CD4-positive, CD25-positive, alpha-beta regulatory T cell (primary cell): ENCODE measurements at places on chromosomes 2 and 18. TPM values are rescaled to one million over a fixed set of nuclear protein-coding genes. Genes with fewer than 3 reads are reported as not detected.

DNA sequence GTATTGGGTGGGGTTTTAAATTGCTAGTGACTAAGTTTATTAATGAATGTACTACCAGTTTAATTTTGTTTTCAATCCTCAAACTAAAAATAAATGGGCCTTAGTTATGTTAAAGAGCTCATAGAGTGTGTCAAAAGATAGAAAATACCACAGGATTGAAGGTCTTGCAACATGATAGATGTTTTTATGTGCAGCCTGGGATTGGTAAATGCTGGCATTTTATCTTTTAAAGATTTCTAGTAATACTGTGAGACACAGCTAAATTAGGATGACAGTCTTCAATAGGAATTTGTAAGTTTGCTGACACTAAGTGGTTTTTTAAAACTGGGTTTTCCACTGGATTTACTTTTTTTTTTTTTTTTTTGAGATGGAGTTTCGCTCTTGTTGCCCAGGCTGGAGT, 122.3 kb downstream of the HAUS1 start:
- DNase-seq = no peak

- DNase-seq = peak; percentile 97
Measured at GRCh38 chr2:197198890-197199289, 111.7 kb downstream of the ANKRD44 start.

DNA sequence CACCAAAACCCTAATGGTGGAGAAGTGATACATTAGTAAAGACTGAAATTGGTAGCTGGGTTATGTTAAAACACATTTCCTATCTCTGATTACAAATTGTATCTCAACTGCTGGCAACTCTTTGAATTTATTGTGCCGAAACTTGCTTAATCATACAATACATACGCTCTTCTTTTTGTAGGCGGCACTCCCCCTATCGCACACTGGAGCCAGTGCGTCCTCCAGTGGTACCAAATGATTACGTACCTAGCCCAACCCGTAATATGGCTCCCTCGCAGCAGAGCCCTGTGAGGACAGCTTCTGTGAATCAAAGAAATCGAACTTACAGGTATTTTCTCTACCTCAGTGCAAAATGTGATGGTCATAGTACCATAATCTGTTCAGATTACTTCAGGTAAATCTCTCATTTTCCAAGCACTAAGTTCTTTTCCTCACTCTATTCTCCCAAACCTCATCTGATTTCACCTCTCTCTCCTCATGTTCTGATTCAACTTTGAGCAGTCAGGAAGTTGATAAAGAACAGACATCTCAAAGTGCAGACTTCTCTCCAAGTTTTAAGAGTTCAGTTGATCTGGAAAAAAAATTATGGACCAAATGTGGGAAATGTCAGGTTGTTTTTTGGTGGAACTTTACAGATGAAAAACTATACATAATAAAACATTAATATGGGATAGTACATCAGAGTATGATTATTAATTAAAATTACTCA, 66.5 kb downstream of the ABI2 start:
- DNase-seq = no peak

- DNase-seq = no peak
Measured at GRCh38 chr2:38666556-38666910, 619 bp downstream of the GALM start.

DNA sequence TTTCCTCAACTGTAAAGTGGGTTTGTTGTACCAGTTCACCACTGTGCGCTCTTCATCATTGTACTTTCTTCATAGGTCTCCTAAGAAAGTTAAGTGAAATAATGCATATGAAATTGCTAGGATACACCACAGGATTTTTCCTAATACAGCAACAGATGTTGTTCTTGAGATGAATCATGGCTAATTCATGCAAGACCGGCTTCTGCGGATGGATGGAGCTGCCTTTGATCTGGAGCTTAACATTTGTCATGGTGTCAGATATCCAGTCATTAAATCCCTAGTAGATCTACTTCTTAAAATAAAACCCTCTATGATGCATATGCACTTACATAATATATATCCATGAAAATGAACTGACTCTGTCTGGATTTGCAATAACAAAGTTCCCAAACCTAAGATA, 114.1 kb downstream of the COL6A3 start:
- DNase-seq = no peak

PROC gene
- not detected for polyA plus RNA-seq

ARMC9 gene
- polyA plus RNA-seq = not detected

DNA sequence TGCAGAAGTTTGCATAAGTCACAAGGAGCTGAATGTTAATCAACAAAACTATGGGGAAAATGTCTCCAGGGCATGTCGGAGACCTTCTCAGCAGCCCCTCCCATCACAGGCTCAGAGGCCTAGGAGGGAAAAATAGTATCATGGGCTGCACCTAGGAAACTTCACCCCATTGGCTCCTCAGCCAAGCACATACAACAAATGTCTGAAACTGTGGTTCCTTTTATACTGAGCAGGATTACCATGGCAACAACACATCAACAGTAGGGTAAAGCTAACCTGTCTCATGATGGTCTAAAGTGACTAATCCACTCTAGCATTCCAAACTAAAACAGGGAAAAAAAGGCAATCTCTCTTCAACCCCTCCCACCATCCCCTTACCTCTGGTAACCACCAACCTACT, 3.2 kb upstream of the NEMP2 start:
- peak; percentile 37 for DNase-seq

MAPRE3 gene
- 0.92 TPM for polyA plus RNA-seq

DNA sequence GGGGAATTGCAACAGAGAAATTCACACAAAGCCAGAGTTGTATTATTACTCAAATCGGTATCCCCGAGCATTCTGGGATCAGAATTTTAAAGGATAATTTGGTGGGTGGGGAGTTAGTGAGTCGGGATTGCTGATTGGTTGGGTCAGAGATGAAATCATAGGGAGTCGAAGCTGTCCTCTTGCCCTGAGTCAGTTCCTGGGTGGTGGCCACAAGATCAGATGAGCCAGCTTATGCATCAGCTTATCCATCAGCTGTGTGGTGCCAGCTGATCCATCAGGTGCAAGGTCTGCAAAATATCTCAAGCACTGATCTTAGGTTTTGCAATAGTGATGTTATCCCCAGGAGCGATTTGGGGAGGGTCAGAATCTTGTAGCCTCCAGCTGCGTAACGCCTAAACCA, 34.3 kb upstream of the ITM2C start:
- DNase-seq = no peak

- no peak for DNase-seq
Measured at GRCh38 chr2:164793529-164793928, 48.1 kb downstream of the COBLL1 start.

GRCh38 chr18:74402806-74403433, 54.2 kb downstream of the DIPK1C start:
- no peak for DNase-seq

GRCh38 chr2:84223191-84223590, 235.9 kb downstream of the SUCLG1 start:
- no peak for DNase-seq

DLX1 gene
- polyA plus RNA-seq = not detected

- DNase-seq = no peak
Measured at GRCh38 chr18:37506001-37506400, 59.6 kb downstream of the CELF4 start.

DNA sequence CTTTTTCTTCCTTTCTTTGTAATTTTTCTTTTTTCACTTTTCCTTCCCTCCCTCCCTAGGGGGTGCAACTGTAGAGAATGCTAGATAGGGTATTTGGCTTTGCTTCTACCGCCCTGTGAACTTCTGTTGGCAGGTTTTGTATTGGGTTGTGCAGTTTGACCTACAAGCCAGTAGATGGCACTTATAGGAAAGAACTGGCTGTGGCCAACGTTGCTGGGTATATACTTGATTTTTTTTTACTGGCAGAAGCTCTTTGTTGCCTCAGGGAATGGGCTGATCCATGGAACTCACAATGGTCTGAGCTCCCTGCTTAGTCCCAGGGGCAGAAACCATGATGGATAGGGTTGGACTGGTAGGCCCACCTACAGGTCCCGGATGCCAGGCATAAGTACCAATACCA, 1019.5 kb upstream of the LRRTM1 start:
- DNase-seq = no peak

DNA sequence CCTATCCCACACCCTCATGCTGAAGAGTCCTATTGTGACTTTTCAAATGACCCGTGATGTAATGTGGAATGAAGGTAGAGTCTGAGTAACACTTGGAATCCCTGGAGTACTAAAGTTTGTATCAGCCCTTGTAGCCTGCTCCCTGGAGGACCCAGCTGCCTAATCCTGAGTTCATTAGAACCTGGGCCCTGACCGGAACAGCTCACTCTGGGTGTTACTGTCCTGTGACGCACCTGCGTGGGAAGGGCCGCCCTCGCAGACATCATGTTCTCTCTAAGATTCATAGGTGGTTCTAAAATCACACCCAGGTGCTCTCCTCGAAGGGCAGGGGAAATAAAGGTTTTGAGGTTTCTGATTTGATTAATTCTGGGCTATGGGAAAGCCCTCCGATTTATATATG, 62.3 kb downstream of the NCK2 start:
- no peak for DNase-seq

GRCh38 chr2:10285556-10286198, 17.0 kb upstream of the HPCAL1 start:
- no peak for DNase-seq

DNA sequence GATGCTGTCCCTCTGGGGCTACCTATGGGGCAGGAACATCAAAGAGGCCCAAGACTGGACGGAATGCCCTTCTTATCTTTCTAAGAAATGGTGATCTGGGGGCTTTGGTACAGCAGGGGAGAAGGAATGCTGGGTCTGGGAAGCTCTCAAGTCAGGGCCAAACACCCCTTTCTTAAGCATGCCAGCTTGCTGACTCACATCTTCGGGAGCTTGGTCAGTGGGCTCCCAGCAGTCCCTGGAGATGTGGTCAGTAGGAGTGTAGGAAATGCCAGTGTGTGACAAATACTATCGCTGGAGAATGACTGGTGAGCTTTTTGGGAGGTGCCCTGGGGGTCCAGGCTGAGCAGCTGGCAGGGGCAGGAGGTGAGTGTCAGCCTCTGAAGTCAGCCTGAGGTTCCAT, 105.0 kb upstream of the CDC42EP3 start:
- no peak for DNase-seq

ASPRV1 gene
- polyA plus RNA-seq = 1.1 TPM

- DNase-seq = no peak
Measured at GRCh38 chr2:162072976-162073887, 783 bp downstream of the DPP4 start.

SH3RF3 gene
- 0.59 TPM for polyA plus RNA-seq

DNA sequence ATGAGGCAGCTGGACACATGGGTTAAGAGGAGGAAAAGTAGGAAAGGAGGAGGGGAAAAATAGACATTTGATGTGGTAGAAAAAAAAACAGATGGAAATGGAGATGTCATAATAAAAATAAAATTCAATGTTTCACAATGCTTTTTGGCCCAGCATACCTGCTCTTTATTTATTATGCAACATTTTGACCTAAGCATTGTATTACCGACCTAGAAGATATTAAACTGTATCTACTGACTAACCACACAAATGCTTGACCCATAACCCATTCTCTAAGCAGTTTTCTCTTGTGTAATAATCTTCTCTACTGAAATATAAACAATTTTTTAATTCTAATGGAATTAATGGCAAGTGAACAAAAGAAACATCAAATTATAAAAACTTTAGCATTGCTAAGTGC, 362.3 kb downstream of the FBXO15 start:
- DNase-seq = no peak

- no peak for DNase-seq
Measured at GRCh38 chr18:64322189-64322588, 173.3 kb upstream of the LINC00305 start.

DNA sequence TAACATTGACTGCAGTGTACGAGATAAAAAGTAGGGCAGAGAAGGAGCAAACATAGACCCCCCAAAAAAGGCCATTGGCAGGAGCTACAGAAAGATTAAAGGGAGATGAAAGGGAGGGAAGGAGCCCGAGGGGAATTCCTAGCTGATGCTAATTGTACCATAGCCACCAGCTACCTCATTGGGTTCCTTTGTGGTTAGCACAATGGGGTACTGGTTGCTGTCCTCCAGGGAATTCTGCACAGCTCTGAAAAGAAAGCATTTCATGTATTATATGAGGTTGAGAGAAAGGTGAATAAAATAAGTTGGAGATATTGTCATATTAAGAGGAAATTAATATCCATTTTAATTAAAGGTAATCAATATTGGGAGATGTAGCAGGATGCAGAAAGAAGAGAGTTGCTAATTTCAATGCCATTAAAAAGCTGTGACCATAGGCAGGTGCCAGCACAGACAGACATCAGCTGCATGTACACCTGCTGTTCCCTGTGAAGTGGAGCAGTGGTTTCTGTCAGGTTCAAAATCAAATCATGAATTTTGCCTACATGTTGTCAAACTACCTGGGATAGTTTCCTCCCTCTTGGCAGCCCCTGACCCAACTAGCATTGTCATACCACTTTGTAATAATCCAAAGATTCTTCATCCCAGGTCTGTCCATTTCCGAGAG, 185.4 kb upstream of the DLGAP1 start:
- DNase-seq = no peak

STAT4 gene
- polyA plus RNA-seq = 28.8 TPM
